ENCODE measurements at places on chromosomes 7 and 10. TPM values are rescaled to one million over a fixed set of nuclear protein-coding genes. Genes with fewer than 3 reads are reported as not detected.

The KMT2C gene
- 15.3 TPM for total RNA-seq

The FGFBP3 gene
- total RNA-seq: not detected

The FGF8 gene
- total RNA-seq: not detected

The AKR1C2 gene
- 32.3 TPM for total RNA-seq

The MMD2 gene
- not detected for total RNA-seq

The GDF2 gene
- total RNA-seq: not detected

The VOPP1 gene
- total RNA-seq: 45.2 TPM

The PTER gene
- total RNA-seq: 15.2 TPM

The SLC39A12 gene
- not detected for total RNA-seq

The RAPGEF5 gene
- total RNA-seq: 42.4 TPM

The ADAM8 gene
- total RNA-seq: 0.32 TPM

The SYNPO2L gene
- total RNA-seq: not detected

The SEMA3D gene
- 0.49 TPM for total RNA-seq

The TEX36 gene
- total RNA-seq: not detected

The ALOX5 gene
- total RNA-seq: not detected

The AZGP1 gene
- not detected for total RNA-seq

The ERV3-1 gene
- 12.0 TPM for total RNA-seq

The NEURL1 gene
- total RNA-seq: not detected

The ATXN7L1 gene
- total RNA-seq: 4.2 TPM

The RPP38 gene
- total RNA-seq: 19.3 TPM

The GPR37 gene
- total RNA-seq: 0.36 TPM

The ANKRD61 gene
- not detected for total RNA-seq

The SRRT gene
- 43.1 TPM for total RNA-seq

The ANKRD2 gene
- total RNA-seq: not detected

The ADARB2 gene
- not detected for total RNA-seq

The CYP3A7 gene
- total RNA-seq: not detected

The JAKMIP3 gene
- total RNA-seq: 0.16 TPM

The TFPI2 gene
- 1,067 TPM for total RNA-seq

The TMEM196 gene
- not detected for total RNA-seq

The NRG3 gene
- total RNA-seq: not detected

The CDK13 gene
- 26.6 TPM for total RNA-seq

The AP1S1 gene
- total RNA-seq: 128 TPM

The DKK1 gene
- total RNA-seq: 229 TPM

The FEZF1 gene
- not detected for total RNA-seq

The ITIH5 gene
- not detected for total RNA-seq

The CPN1 gene
- total RNA-seq: not detected

The HOXA5 gene
- total RNA-seq: not detected

The ENO4 gene
- total RNA-seq: not detected

The COL13A1 gene
- total RNA-seq: 27.9 TPM

The HNRNPH3 gene
- total RNA-seq: 16.2 TPM

The SYT15 gene
- not detected for total RNA-seq

The DENND2A gene
- total RNA-seq: 2.9 TPM

The ASAH2B gene
- total RNA-seq: 1.3 TPM

The IFIT1 gene
- 18.6 TPM for total RNA-seq

The OPALIN gene
- total RNA-seq: not detected

The C10orf67 gene
- not detected for total RNA-seq

The SUGCT gene
- total RNA-seq: 2.9 TPM

The LLCFC1 gene
- total RNA-seq: not detected

The SP8 gene
- total RNA-seq: not detected
